Frontal cortex (tissue), 4 donors: ENCODE measurements at places on chromosomes 12 and 14. TPM values are rescaled to one million over a fixed set of nuclear protein-coding genes. Genes with fewer than 3 reads are reported as not detected.

- DNase-seq = no peak
Observed at GRCh38 chr14:77547512-77548180, 49.0 kb upstream of the ISM2 start.

- no peak for DNase-seq
Observed at GRCh38 chr14:92759300-92759678, 10.9 kb upstream of the LGMN start.

DNA sequence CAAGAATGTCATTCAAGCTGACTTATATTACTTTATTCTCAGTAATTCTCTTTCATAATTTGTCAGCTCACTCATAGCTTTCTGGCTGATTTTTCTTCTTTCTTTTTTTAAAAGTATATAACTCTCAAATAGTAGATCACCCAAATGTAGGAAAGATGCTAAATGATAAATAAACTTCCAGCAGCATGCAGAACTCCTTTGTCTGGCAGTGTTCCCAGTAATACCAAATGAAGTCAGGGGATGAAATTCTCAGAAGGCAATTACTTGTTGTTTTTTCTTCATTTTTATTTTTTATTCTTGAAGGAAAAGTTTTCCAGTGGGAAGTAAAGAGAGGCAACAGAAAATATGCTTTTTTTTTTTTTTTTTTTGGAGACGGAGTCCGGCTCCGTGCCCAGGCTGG lies 133.3 kb upstream of the SLCO1C1 start:
- DNase-seq = no peak

Gene OTOGL
- total RNA-seq = 0.41 TPM

Gene TRIM9
- total RNA-seq = 28.5 TPM

Gene INSM2
- total RNA-seq = not detected
